ENCODE measurements at places on chromosomes 11 and 22.

- DNase-seq: no peak
These were observed 72.0 kb downstream of the LARGE1 start for GRCh38 chr22:33848251-33848650.

DNA sequence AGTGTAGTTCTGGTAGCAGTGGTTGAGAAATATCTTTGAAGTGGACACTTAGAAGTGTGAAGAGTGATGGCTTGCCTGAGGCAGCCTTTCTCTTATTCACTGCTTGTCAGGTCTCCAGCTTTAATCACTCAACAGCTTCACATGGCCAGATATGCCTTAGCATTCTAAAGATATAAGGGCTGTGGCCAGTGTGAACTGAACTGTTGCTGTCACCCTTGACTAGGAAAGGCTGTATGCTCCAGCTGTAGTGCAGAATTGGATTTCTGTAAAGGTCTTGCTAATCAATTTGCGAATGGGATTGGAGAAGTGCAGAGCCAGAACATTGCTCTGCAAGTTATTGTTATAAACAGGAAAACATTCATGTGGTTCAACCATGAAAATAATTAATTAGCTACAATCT lies 266.7 kb downstream of the TMEM135 start:
- DNase-seq: peak; percentile 23

GRCh38 chr11:9073466-9074225 lies 17.8 kb downstream of the SCUBE2 start:
- no peak for DNase-seq

DNA sequence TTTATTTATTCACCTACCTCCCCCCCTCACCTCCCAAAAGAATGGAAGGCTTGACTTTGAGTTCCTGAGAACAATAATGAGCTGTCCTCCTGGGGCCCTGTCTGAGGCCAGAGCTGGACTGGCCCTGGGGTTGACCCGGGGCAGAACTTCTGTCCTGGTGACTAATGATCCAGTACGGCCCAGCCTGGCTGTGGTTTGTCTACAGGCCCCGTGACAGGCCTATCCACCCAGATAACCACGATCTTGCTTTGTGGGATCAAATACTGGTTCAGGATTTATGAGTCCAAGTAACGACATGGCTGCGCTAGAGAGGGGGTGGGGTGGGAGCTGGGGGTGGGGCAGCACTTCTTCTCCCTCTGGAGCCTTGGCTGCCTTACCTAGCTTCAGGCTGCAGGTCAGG lies 81.5 kb downstream of the WT1 start:
- DNase-seq: no peak

DNA sequence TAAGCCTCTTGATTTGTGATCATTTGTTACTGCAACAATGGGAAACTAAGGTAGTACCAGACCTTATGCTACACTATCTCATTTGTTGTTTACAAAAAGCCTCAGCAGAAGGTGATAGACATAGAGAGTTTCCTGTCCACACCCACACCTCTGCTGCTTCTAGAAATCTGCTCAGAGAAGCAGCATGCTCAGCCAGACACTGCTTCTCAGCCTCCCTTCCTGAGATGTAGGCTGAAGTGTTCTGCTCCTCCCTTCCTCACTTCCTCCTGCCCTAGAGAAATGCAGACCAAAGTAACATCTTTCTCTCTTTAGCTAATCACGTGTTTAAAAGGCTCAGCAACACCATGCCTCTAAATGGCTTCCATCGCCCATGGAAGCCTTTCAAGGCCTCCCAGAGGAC lies 88.4 kb downstream of the SLC1A2 start:
- DNase-seq: no peak

- DNase-seq: no peak
These were observed 107.7 kb downstream of the CADM1 start for GRCh38 chr11:115396533-115396932.

GRCh38 chr11:14676068-14676467 lies 32.5 kb downstream of the PDE3B start:
- DNase-seq: no peak

DNA sequence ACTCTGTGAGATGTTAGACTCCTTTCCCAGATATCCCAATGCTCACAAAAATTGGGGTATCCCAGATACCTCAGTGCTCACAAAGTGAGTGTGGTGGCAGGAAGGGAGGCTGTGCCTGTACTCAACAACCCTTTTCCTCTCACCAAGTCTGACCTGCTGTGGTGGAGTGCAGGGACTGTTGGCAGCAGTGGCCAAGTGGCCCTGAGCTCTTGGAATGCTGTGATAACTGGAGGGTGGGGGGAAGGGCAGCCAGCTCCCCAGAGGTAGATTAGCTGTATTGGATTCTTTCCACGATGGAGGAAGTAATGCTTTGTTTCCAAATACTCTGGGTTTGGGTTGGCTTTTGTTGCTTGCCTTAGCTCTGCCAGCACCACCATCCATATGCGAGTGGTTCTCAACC lies 46.0 kb upstream of the OR9Q1 start:
- DNase-seq: no peak

DNA sequence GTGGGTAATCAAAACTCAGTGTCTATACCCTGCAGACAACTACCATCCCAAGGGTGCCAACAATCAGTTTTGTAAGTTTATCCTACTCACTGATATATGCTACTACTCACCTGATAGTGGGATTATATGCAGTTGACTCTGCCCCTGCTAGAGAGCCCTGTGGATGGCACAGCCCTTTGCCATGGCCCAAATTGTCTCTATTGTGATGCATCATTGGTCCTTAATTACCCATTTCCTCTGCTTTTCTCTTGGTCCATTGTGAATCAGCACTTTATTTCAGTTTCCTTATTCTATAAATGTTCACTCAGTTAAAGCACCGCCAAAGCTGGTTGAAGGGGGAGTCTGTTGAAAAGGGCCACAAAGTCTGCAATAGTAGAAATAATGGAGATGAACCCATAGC lies 42.3 kb downstream of the PLAAT5 start:
- no peak for DNase-seq

DNA sequence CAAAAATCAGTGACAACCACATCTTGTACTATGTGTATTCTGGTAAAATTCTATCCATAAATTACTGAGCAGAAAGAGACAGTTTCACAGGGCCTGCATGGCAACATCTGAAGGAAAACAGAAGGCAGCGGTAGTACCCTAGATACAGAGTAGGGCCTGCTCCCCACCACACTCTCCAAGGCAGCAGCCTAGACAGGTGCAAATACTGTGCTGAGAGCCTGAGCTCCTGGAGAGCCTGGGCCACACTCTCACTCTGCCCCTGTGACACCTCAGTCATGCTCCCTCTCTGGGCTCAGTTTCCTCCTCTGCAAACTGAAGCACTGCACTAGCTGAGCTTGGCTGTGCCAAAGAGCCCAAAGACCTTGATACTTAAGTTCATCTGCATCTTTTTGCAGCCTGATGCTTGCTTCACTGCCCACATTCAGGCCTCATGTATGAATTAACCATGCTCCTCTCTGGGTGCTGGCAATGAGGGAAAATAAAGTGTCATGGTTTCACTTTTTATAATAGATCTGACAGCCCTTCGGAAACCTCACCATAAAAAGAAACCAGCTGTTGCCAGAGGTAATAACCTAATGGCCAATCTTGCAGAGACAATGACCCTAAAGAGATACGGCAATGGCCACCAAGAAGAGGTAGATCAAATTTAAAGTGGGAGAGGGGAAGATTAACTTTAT lies 104.7 kb downstream of the PLEKHA7 start:
- DNase-seq: no peak

DNA sequence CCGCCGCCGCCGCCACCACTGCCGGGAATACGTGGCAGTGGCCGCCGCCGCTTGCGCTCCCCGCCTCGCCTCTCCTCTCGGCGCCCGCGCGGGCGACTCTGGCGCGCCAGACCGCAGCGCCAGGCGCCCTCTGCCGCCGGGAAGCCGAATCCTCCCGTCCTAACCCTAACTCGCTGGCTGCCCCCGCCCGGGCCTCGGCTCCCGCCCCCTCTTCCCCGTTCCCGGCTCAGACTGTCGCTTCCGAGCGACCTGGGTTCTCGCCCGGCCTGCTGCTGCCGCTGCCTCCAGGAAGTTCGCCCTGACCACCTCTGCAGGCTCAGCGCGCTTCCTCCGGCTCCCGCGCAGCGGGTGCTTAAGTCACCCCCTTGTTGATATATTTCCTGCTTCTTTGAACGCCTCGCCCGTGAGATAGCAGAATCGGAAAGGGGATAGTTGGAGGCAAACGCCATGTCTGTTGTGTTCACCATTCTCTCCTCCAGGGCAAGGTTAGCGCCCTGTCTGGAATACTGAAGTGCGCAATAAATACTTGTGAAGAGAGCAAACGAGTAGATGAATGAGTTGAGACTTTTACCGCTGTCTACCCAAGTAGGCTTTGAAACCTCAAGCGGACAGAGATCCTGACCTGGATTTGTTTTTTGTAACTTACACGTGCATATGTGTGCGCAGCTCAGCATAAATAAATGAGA lies at the start of gene SMCO4:
TSS of gene SMCO4 (minus strand) at position 100 of the 686 bp plus-strand sequence. CDS start 64,202 bp downstream, outside the sequence.
- peak; percentile 95 for DNase-seq

DNA sequence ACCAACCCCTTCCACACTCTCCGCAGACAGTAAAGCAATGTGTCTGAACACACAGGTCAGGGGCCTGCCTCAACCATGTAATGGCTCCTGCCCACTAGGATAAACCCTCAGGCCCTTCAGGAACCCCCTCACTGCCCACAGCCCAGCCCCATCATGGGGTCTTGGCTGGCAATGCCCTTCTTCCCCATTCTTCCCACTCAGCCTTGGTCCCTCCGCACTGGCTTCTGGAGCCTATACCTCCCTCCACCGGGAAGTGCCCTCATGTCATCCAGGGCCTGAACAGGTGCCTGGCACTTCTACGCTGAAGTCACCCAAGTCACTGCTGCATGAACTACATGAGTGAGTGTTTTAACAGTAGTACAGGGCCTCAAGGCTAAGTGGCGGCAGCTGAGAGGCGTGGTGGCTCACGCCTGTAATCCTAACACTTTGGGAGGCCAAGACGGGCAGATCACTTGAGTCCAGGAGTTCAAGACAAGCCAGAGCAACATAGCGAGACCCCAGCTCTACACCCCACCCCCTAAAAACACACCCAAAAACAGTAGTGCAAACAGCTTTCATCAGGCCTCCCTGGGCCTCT lies 74.8 kb upstream of the PITPNB start:
- no peak for DNase-seq

- no peak for DNase-seq
These were observed 9.6 kb upstream of the SLC35C1 start for GRCh38 chr11:45795379-45795778.

GRCh38 chr11:72443016-72443415 lies 8.7 kb upstream of the CLPB start:
- no peak for DNase-seq

- DNase-seq: no peak
These were observed 87.1 kb downstream of the TENM4 start for GRCh38 chr11:79353706-79354105.

DNA sequence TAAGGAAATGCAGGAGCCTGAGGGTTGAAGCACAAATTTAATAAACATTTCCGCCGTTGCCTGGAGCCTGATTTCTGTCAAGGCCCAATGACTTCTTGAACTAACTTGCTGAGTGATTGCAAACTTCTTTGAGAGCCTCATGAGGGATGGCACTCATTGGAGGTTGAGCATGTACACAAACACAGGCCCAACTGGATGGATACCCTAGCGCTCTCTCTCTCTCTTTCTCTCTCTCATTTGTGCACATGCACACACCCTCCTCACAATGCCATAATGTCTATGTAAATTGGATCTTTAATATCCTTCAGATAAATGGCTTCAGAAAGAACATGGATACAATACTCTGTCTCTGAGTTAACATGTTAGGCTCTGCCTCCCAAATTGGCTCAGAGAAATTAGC lies 597.7 kb upstream of the CADM1 start:
- DNase-seq: no peak

DNA sequence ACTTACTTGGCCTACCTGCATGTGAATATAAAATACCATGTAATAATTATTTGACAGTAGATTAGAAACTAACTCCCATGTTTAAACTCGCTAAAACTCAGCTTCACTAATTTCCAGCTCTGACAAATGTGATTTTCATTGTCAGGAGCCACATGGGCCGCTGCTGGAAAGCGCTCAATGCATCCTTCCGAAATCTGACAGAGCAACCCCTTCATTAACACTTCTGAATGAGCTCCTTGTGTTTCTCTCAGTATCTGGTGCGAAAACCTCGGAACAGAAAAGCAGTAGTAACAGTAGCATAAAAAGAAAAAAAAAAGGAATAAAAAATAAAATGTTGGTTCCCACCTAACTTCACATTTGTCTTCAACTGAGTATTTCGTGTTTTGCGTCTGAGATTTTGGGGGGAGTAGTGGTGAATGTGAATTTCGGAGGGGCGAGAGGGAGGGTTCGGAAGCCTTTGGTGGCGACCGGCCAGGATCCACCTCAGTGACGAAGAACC lies 710 bp downstream of the MTCH2 start:
- peak; percentile 36 for DNase-seq

- DNase-seq: no peak
These were observed 581.1 kb upstream of the ARHGAP42 start for GRCh38 chr11:100105982-100106358.

DNA sequence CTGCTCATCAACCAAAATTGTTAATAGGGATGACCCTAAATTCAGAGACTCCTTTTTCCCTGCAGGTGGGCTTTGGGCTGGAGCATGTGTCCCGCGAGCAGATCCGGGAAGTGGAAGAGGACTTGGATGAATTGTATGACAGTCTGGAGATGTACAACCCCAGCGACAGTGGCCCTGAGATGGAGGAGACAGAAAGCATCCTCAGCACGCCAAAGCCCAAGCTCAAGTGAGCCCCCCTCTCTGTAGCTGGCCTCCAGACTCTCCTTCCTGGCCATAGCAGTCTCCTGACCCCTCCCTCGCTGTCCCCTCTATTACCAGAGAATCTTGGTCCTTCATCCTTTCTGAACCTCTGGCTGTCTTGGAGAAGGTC lies 47.9 kb upstream of the RAB1B start:
- no peak for DNase-seq

- no peak for DNase-seq
These were observed 37.4 kb upstream of the PRODH start for GRCh38 chr22:18973264-18974031.

DNA sequence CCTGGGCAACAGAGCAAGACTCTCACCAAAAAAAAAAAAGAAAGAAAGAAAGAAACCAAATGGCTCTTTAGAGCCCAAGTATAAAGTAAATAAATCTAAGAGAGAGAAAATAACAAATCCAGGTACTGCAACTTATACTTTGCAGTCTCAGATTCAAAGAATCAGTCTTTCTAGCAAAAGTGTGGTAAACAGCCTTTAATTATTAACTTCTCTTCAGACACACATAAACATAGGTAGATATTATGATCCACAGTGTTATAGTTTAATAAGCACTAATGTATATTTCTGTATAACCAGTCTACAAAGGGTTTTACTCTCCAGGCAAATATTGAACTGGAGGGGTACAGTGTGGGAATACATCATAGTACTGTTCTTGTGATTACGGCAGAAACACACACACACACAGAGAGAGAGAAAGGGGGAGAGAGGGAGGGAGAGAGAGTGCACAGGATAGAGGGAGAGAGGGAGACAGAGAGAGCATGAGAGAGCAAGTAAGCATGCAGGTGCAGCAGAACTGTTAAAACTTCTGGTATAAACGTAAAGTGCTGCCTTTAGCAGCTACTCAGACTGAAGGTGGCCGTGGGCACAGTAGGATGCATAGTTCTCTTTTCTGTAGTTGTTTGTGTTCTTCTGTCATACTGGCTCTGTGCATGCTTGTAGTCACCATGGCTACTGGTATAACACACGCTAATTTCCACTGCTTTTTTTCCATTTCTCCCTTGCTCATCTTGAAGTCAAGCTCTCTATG lies 32.3 kb downstream of the MTMR2 start:
- DNase-seq: no peak

- DNase-seq: peak; percentile 52
These were observed 2.1 kb upstream of the OAF start for GRCh38 chr11:120208777-120209176.
